ENCODE measurements at places on chromosomes 7 and 10.

DNA sequence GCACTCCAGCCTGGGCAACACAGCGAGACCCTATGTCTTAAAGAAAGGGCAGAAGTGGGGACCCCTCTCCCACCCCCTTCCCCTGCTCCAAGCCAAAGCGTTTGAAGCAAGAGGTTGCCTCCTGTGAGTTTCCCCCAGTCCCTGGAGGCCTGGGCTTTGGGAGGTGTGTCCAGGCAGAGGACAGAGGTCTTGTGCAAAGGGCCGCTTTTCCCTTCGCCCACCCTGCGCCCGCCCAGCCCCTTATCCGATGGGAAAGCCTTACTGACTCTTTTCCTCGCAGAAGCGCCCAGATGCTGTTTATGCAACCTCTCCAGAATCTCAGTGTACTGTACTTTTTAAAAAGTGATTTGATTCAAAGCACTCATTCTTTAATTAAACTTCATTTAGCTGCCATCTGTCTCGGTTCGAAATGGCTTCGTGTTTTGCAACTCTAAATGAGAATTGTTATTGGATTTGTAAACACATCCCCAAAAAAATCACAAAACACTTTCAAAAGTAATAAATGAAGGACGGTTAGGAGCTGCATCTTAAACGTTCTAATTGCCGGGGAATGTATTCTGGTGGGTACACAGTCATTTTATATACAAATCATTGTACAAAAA is 50.5 kb upstream of the GTF2I start:
- no peak for DNase-seq

GRCh38 chr10:6014241-6014761 is 37.0 kb upstream of the IL15RA start:
- peak; percentile 77 for DNase-seq

DNA sequence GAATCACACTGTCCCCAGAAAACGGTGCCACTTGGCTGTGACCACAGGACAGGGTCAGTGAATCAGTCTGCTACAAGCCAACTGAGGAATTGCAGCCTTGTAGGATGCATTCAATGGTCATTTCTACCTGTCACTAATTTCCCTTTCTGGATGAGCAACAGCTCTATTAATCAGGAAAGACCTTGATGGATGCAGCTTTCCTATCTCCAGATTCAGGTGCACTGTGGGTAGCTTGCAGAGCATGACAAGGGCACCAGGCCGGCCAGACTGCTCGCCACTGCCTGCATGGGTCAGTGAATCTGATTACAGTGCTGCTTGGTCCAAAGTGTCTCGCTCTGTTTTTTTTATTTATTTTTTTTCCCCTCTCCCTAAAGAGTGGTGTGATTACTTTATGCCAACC is 506.8 kb upstream of the AUTS2 start:
- no peak for DNase-seq

DNA sequence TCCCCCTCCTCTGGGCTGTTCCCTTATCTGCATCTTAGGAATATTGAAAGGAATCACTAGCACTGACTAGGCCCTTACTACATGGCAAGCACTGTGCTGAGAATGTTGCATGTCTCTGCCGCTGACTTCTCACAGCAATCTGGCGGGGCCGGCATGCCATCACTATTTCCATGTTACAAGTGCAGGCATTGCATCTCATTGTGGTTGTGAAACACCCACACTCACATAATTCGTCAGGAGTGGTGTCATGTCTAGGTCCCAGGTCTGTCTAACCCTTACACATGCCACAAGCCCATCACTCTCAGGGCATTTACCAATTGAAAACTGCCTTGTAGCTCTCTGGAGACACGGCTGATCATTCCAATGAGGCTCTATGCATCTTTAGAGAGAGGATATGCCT is 8.5 kb upstream of the IL2RA start:
- no peak for DNase-seq

- no peak for DNase-seq
Measured at GRCh38 chr7:149459540-149460452, 1.1 kb downstream of the ZNF777 start.

Measured in colonic mucosa (tissue), 4 donors.